Activated CD4-positive, alpha-beta T cell treated with anti-CD3 and anti-CD28 coated beads, Interleukin-2, amount 50 U/mL, for 1 hour (primary cell): ENCODE measurements at places on chromosomes 2 and 18.

DNA sequence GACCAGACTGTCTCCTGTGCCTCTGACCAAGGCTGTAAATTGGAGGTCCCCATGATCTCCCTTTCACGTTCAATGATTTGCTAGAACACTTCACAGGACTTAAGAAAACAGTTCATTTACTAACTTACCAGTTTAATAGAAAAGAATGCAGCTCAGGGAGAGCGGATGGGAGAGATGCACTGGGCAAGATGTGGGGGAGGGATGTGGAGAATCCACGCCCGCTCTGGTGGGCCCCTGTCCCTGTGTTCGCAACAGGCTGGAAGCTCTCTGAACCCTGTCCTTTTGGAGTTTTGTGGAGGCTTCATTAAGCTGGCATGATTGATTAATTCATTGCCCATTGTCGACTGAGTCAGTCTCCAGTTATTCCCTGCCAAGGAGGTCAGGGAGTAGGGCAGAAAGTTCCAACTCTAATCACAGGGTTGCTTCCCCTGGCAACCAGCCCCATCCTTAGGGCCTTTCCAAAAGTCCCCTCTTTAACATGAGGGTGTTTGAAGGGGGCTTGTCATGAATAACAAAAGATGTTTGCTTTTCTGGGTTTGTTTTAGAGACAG is 257.1 kb downstream of the ACKR3 start:
- no peak for DNase-seq

- no peak for DNase-seq
These were observed 4.6 kb downstream of the CXCR4 start for GRCh38 chr2:136113209-136113971.

DNA sequence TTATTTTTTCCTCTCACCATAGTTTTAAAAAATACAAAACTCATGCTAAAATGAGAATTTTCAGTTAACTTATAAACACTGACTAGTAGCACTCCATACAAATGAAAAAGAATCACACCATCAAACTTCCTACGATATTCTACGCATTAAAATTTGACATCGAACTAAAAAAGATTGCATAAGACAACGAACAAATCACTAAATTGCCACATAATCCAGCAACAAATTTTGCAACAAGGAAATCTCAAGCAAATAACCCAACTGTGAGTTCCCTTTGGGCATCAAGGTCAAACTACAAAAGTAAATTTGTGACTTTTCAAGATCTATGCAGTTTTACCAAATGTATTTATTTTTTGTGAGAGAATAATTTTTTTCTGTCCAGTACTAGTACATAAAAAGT is 1.5 kb downstream of the MAP3K2 start:
- no peak for DNase-seq

DNA sequence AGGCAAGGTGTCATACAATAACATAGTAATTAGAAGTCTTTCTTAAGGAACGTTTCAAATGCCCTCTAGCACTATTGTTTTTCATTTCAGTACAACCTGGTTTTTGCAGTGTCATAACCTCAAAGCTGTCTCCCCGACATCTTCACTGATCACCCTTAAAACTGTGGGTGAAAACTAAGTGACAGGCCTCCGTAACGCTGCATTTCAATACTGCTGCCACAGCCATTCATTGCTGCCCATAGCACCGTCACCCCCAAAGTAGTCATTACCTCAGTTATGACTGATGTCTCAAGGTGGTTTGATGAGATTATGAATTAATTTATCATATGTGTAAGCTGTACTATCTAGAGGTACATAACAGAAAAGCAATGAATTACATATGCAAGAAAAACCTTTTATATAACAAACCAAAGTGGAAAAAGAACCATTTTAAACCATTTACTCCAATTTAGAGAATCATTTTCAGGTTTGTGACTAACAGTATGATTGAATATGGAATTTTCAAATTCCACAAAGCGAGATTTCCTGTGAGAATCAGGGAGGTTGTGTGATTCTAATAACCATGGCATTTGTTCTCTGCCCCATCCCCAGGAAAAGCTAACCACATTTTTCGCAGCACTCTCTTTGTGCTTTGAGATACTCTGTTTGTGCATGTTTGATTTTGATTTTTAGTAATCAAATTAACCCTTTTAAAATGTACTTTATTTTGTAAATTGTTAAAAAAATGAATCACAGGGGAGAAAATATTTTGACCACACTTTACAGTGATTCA is 263.0 kb downstream of the PTGR3 start:
- DNase-seq: no peak

- no peak for DNase-seq
These were observed 26.3 kb downstream of the KIF3C start for GRCh38 chr2:25955869-25956535.

GRCh38 chr2:216634370-216635148 is 1.3 kb downstream of the IGFBP2 start:
- DNase-seq: no peak

DNA sequence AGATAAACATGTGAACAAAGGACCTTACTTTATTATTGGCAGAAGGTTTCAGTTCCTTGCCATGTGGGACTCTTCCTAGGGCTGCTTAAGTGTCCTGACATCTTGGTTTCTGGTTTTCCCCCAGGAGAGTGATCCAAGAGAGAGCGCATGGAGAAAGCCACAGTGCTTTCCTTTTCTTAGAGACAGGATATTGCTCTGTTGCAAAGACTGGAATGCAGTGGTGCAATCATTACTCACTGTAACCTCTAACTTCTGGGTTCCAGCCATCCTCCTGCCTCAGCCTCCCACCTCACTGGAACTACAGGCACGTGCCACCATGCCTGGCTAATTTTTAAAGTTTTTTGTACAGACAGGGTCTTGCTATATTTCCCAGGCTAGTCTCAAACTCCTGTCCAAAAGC is 38.1 kb upstream of the TCF7L1 start:
- DNase-seq: no peak

- DNase-seq: no peak
These were observed 136.4 kb downstream of the HDAC4 start for GRCh38 chr2:239264492-239264837.

GRCh38 chr2:169452080-169452479 is 27.2 kb upstream of the BBS5 start:
- no peak for DNase-seq

GRCh38 chr2:41668529-41668928 is 379.3 kb upstream of the PKDCC start:
- DNase-seq: no peak

- no peak for DNase-seq
These were observed 14.6 kb downstream of the CLASP1 start for GRCh38 chr2:121634354-121635307.

DNA sequence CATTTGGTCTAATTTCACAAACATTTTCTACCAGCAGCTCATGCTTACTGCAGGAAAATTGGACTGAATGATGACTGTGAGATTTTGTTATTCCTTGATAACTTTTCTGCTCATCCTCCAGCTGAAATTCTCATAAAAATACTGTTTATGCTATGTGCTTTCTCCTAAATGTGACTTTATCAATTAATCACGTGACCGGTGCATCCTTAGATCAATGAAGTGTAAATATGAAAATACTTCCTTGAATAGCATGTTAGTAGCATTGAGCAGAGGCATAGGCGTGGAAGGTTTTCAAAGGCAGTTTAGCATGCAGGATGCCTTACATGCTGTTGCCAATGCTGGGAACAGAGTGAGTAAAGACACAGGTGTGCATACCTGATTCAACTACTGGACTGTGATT is 1002.5 kb downstream of the CBLN2 start:
- no peak for DNase-seq

DNA sequence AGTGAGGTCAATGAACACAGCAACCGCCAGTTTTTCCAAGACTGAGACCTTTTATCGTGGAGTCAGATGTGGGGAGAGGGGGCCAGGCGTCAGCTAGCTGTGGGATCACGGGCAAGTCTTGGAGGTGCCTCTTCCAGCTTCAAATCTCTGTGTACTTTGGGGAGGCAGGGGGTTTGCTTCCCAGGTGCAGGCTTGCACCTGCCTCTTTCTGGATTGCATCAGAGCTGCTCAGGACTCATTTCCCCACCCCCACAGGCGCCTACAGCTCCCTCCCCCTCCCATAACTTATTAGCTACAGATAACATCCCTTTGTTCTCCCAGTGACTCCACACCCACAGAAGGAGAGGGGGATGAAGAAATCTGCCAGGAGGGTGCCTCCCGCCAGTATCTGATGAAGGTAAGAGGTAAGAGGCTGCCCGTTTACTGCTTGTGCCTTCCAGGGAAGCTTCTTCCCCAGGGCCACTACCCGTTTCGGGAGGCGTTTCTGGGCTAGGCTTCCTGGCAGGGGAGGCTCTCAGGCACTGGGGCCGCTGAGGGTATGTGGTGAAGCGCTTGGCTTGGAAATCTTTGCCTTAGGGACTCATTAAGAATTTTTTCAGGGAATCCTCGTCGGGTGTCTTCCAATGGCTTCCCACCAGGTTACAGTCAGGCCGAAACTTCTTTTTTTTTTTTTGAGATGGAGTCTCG is 18.8 kb upstream of the MRPL33 start:
- DNase-seq: no peak

DNA sequence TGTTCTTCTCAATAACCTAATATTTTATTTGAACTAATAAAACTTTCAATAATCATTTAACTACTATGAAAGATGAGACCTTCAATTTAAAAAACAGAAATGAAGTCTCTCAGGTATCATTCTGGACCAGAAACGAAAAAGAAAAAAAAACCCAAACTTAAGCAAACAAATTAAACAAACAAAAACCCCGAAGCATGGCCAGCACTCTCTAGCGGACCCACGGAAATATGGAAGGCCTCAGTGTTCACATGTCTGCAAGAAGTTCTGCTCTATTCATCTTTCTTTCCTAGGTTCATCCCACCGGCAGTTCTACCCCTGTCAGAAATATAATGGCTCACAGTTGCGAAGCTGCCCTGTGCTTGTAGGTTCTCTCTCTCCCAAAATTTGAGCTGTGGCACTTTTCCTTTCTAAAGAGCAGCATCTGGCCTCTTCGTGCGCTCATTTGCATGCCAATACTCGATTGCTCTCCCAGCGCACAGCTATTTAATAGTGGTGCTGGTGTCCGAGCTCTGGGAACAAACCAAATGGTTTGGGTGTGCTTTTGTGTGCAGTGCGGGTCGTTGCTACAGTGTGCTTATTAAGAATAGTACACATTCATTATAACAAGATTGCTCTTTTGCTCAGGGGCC is 129.0 kb upstream of the ZEB2 start:
- no peak for DNase-seq
